ENCODE measurements at places on chromosomes 6 and 20.

GRCh38 chr6:109393886-109394281 is 11.6 kb upstream of the CD164 start:
- DNase-seq, result no peak

DNA sequence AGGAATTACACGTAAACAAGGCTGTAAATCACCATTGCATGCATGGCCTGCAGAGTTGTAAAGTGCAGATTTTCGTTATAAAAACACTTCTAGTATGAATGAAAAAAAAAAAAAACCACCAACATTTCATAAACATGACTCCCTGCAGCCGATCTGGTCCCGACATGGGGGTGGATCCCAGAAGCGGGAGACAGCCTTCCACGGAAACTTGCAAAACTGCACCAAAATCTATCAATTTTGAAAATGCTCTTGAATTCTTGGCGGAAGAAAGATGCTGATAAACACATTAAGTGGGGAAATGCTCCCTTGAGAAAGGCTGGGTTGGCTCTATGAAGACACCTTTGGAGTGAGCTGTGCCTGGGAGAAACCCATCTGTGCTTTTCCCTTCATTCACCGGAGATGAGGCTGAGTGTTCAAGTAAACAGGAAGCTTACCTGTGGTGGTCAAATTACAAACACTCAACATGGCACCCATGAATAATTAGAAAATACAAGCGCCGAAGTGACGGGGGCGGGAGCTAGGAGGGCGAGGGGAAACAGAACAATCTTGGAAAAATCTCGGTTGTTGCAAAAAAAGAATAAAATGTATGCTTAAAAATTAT is 845 bp upstream of the ANKRD60 start:
- DNase-seq, result no peak

DNA sequence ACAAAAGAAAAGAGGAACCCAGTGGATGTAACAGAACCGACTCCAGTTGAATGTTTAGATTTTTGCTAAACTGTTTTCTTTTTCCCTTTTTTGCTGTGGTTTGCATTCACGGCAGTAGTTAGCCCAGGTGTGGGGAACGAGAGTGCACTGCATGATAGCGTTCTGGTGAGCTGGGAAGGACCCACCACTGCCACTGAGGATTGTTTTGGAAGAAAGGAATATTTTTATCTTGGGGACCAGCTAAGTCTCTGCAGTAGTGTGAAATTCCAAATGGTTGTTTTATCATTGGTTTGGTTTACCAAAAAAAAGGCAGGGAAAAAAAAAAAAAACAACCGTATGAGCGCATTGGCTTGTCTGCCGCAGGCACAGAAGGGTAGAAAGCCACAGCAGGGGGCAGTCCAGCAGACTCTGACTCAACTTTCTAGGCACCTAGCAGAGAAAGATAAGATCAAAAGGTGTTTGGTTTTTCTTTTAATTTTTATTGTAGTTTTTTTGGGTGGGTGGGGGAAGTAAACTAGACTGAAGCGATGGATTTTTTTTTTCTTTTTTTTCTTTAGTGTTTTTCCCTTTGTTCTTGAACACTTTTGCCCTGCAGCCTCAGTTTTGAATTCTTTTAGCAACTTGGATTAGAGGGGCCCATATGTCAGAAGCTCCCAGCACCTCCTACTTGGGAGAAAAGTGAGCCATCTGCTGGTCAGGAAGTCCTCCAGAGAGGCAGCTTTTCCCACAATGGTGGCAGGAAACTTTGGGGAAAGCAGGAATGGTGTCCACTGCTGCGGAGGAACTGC is 13.5 kb upstream of the RAB5IF start:
- DNase-seq, result no peak

GRCh38 chr6:36915599-36915998 is 29.8 kb downstream of the C6orf89 start:
- no peak for DNase-seq

DNA sequence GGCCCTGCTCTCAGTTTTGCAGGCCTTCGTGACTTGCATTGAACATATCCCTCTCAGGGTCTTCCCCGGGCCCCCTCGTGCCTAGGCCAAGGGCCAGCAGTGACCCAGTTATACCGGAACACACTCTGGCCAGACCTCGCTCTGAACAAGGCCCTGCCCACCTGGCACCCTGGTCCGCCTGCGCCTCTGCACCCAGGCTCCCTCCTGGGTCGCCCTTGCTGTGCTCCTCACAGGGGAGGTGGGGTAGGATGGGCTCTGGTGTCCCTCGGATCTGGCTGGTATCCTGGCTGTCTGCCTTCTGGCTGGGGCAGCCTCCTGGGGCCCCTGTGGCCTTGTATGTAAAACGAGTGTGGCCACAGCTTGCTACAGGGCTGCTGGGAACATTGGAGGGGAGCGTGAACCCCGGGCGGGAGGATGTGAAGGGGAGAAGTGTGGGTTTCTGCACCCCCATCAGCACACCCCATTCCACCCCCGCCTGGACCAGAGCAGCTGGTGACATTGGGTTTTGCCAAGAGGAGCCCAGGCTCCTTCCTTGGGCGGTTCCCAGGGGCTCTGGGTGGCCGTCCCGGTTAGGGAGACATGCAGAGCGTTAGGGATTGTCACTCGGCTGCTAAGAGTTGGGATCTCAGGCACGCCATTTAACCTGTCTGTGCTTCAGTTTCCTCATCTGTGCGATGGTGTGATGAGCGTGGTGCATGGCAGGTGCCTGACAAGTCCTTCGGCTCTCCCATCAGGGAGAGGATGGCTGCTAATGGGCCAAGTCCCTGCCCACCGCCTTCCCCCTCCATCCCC is 17.5 kb downstream of the SRC start:
- DNase-seq, result no peak

DNA sequence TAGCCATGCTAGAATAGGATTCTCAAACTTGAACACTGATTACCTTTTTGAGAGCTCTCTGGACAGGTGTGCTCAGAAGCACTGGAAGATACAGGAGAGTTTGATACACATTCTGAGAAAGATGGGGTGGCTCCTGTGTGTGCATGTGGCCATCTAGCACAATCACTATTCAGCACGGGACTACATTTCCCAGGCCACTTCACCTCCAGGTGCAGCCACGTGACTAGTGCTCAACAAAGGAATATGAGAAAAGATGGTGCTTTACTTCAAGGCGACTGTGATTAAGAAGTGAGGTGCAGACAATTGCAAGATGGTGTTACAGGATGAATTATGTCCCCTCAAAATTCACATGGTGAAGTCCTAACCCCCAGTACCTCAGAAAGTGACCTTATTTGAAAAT is 103.8 kb downstream of the BACH2 start:
- no peak for DNase-seq

DNA sequence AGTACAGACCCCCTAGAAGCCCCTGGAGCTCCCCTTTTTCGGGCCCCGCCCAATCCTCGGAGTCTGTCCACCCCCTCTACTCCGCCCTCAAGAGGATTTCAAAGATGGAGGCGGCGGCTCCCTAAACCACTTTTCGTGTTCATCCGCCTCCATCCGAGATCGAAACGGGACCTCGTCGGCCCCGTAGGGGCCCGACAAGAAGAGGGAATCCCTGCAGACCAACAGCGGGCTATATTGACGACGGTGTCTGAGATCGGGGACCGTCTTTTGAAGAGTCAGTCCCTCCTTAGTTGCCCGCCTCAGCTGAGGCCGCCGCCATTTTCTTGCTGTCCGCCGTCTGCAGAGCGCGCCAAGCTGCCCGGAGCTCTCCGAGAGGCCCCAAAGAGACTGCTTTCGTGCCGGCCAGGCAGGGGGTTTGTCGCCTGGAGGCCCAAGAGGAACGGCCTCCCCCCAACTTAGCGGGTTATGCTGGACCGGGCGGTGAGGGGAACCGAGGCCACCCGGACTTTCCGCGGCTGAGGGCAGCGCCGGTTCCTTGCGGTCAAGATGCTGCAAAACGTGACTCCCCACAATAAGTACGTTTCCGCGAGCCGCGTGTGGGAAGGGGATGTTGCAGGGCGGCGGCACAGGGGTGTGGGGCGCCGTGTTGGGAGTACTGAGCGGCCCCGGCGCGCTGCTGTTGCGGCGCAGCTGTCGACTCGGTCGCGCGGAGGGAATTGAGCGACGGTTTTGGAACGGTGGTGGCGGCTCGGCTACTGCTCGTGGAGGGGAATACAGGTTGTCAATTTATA is 4.2 kb downstream of the BRD2 start:
- no peak for DNase-seq
